ENCODE measurements at places on chromosomes 3 and 15.

GRCh38 chr3:153289334-153289808 lies 127.3 kb downstream of the RAP2B start:
- DNase-seq, result no peak

DNA sequence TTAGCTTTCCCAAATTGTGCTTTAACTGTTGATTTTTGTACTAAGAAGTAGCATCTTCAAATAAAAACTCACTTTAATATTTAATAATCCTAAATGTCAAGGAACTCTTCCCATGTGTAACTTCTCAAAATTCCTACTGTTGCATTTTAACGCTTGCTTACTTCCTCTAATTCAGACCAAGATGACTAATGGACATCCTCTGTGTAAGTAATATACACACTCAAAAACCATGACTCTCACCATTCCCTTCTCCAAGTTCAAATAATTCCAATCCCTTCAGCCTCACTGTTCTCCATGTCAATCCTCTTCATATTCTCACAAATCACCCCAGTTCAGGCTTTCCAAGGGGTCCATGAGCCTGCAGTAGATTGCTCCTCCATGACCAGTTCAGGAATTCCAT lies 13.0 kb downstream of the MRPL46 start:
- DNase-seq, result no peak

- no peak for DNase-seq
Measured at GRCh38 chr3:39724233-39724846, 85.1 kb upstream of the MYRIP start.

- DNase-seq, result no peak
Measured at GRCh38 chr15:67101911-67102598, 36.7 kb downstream of the SMAD3 start.

DNA sequence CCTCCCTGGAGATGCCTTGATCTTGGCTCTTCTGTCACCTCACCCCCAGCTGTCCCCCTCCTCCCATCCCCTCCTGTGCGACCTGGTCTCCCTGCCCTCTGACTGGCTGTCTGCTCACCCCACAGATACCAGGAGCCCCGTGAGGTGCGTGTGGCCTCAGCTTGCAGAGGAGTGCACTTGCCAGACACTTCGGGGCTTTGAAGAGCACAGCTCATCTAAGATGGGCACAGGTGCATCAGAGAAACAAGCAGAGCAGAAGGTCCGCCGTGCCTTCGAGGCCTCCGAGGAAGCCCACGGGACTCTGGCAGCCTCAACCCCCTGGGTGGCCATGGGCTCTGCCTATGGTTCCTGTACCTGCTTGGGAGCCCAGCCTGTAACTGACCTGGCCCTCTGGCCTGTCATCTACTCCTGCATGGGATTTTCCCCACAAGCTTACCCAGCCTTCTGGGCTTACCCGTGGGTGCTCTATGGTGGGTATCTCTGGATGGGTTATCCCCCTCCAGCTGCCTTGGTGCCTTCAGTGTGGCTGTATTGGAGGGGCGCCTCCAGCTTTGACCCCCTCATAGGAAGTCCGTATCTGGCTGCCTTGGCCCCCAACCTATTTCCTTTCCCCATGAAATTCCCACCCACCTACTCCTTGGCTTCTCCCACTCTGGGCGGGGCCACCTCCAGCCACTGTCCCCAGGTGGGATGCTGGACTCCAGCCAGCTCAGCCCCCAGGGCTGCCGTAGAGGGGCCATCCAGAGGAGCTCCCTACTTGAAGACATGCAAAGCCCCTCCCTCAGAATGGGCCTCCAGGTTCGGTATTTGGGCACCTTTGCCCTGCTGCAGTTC lies 3.8 kb downstream of the PRR23E start:
- no peak for DNase-seq

DNA sequence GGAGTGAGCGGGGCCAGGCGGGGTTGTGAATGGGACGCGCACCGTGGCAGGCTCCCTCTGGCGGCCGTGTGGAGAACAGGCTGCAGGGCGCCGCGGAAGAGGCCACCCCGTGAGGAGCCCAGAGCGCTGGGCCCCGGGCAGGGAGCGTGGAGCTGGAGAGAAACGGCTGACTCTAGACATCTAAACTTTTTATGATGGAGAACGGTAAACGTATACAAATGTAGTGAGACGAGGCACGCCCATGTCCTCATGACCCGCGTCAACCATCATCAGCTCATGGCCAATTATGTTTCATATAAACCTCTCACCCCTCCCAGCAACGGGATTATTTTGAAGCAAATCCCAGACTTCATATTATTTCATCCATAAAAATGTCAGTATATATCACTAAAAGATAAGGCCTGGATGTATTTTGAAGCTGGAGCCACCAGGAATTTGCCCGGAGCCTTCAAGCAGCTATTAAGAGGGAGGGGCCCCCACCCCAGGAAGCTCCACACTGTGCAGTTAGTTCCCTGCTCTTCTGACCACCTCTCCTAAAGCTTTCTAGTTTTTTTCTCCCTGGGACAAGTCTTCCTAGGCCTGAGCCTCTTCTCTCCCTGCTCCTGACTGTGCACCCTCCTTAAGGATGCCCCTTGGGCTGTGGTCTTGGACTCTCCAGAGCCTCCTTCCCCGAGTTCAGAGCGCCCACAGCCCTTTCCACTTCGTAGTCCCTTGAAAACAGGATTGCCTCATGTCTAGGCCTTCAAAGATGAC lies 149.5 kb downstream of the SMAD6 start:
- peak; percentile 72 for DNase-seq

DNA sequence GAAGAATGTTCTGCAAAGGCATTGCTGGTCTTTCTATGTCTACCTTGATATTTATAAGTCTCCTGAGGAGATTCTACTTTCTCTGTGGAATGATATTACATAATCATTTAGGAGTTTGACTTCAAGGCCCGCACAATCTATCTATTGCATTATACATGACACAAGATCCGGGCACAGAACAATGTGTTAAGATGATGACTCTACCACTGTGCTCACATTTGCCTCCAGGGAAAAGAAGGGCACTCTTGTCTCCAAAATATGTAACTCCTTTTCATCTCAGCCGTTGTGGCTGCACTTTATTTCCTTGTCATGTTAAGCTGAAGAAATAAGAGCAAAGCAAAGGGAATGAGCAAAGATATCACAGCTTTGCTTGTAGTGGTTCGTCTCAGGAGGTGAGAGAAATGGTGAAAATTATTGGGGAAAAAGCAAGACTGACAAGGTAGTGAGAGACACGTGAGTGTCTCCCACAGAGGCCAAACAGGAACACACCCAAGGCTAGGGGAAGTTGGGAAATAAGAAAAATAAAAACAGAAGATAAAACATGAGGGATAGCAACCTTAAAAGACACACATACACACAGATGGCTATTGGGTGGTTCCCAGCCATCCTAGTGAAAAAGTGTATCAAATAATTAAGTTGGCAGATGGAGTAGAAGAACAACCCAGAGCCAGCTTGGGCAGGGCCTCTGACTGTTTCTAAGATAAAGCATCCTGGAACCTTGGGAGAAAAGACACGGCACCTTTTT lies 184.3 kb downstream of the P3H2 start:
- no peak for DNase-seq

DNA sequence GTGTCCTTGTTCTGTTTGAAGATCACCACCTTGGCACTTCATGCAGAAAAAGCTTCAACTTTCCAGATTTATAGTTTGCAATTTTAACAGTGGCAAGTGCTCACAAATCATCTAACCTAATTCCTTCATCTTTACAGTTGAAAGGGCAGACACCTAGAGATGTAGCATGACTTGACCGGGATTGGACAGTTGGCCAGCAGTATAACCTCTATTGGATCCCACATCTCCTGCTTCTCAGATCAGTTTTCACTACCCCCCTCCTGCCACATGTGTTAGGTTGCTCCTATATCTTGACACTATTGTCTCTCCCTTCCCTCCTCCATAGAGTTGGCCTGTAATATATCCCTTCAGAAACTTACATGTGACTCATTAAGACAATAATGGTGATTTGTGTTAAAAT lies 206.0 kb upstream of the SEMA6D start:
- no peak for DNase-seq

DNA sequence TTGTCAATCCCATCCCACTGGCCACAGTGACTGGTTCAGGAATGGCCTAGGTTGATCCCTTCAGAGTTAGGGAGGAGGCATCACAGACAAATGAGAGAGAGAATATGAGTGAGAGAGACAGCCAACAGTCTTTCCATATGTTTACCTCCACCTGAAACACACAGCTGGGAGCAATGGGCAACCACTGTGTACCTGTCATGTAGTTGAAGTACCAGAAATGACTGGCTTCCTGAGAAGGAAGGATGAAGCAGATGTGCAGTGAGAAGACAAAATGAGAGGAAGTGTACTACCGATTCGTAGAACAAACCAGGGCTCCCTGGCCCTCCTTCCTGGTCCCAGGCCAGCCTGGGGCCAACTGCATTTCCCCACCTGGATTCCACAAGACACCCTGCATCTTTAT lies 27.4 kb downstream of the SRGAP3 start:
- no peak for DNase-seq

GRCh38 chr15:62584301-62585235 lies 419.5 kb upstream of the C2CD4B start:
- DNase-seq, result no peak

DNA sequence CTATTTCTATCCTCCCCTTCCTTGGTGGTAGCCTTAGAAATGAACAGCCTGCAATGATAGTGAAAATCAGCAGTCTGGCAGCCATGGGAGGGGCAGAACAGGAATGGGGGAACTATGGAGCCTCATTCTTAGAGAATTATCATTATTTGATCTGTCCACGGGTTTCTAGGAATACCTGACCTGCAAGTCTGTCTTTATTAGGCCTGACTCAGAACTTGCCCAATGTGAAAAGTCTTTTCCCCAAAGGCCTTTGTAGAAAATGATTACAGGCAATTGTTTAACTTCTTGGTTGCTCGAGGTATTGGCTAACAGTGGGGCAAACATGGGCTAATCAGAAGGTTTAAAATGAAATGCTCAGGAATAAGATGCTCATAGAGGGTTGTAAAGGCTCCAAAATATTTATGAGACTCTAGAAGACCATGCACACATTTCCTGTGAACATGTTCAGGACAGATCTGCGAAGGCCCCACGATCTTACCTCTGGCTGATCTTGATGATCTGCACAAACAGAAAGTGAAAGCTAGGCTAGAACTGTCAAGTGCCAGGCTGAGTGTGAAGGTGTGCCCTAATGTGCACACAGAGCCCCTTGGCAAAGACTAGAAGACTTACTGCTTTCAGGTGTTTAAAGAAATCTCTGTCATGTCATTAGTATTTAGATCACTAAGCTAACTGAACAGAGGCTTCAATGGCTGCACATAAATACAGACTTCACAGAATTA lies 39.6 kb upstream of the LAMP3 start:
- DNase-seq, result no peak

DNA sequence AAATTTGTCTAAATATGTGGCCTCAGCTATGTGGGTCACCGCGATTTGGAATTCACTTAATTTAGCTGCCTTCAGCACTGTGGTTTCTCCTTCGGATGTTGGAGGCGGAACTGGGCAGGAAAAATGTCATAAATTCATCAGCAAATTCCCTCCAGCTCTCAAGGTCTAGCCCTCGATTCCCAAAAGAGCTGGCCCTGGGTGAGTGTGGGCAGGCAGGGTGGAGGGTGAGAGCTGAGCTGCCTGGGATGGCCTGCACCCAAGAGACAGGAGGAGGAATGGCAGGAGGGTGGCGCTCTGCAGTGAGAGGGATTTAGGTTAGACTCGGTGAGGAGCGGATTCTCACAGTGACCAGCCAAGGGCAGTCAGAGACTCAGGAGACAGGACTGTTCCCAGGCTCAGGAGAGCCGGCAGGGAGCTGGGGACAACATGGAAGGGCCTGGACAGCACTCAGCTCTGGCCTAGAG lies 57.1 kb downstream of the FEM1B start:
- DNase-seq, result no peak

DNA sequence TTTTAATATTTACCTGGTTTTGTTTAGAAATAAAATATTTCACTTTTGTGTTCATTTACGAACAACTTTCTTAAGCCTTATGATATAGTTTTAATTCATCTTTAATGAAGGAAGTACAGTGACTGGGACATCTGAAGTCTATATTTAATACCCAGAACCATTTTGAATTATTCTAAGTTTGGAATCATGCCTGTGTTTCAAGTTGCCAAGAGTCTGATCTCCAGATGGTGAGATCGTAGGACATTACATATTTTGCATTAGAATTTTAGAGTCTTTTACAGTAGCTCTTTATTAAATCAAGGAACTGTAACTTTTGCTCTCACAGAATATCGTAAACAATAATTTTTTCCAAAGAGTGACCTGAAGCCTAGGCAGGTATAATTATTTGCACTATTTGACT lies 420.7 kb downstream of the SI start:
- DNase-seq, result no peak

GRCh38 chr3:45205126-45205525 lies 21.0 kb downstream of the TMEM158 start:
- DNase-seq, result no peak

- DNase-seq, result no peak
Measured at GRCh38 chr3:26687466-26687865, 64.9 kb downstream of the LRRC3B start.

DNA sequence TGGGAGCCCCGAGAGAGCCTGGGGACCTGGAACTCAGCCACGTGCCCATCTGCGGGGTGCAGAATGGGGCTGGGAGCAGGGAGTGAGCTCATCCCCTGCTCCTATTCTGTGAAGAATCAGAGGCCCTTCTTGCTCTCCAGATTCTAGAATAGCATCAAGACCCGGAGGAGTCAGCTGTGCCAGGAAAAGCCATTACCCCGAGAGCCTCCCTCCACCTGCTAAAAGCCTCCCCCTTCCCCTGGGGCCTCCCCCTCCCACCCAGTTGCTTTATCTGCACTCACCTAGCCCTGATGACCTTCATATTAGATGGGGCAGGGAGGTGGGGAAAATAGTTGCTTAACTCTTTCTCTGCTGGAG lies 23.1 kb downstream of the CCDC33 start:
- no peak for DNase-seq

- DNase-seq, result no peak
Measured at GRCh38 chr3:184186902-184187207, 856 bp downstream of the ABCF3 start.

GRCh38 chr3:16614033-16615031 lies 9.1 kb upstream of the DAZL start:
- no peak for DNase-seq

DNA sequence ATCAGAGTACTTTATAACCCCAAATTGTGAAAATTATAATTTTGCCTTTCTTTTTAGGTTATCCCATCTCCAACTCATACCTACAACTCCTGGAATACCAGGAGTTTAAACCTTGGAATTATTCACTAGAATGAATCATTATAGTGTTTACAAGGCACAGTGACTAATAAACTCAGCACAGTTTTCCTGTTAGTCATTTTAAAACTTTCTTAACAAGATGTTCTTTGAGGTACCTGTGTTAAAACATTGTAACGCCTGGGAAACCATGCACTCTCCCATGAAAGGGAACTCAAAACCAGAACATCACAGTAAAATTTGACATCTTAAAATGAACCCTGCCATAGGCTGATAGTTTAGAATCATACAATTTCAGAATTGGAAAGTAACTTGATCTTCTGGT lies 132.4 kb upstream of the OSTN start:
- no peak for DNase-seq
